ENCODE measurements at places on chromosomes 13 and 19.

- DNase-seq = no peak
Measured at GRCh38 chr13:113027095-113027494, 58.1 kb downstream of the MCF2L start.

- no peak for DNase-seq
Measured at GRCh38 chr19:44371815-44372480, 15.5 kb upstream of the ZNF112 start.

GRCh38 chr13:74696148-74696922, 562.1 kb upstream of the KLF12 start:
- DNase-seq = no peak

DNA sequence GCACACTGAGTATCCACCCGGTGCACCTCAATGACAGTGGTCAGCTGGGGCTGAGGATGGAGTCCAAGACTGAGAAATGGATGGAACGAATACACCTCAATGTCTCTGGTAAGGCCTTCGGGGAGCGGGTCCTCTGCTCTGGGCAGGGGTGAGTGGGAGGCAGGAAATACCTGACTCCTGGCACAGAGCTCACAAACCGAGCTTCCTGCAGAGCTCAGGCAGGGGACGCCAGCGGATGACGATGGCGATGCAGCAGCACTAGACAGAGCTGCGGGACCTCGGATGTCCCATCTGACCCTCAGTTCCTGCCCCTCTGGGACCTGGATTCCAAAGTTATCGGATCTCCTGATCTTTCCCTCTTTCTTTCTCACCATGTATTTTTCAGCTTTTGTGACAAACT, 3.8 kb downstream of the CD22 start:
- DNase-seq = no peak

- DNase-seq = no peak
Measured at GRCh38 chr13:106063591-106064313, 471.7 kb downstream of the EFNB2 start.

DNA sequence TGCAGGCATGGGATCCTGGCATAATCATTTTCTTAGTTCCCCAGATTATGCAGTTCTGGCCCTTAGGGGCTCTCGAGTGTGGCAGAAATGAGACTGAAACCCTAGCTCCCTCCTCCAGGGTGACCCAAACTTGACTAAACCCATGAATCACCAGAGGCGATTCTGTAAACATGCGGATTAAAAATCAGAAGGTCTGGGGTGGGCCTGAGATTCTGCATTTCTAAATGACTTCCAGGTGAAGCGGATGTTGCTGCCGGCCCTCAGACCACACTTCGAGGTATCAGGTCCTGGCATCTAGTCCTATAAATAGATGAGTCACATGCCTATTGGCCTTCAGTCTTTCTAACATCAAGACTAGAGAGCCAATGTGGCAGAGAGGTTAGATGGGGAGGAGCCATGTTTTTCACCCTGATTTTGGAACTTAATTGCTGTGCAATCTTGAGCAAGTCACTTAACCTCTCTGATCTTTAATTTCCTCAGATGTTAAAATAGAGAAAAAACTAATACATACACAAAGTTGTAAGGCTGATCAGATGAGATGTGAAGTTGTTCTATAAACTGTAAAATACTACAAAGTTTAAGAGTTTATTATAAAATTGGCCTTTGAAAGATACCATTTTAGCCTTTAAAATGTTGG, 431.2 kb downstream of the FOXO1 start:
- DNase-seq = no peak

DNA sequence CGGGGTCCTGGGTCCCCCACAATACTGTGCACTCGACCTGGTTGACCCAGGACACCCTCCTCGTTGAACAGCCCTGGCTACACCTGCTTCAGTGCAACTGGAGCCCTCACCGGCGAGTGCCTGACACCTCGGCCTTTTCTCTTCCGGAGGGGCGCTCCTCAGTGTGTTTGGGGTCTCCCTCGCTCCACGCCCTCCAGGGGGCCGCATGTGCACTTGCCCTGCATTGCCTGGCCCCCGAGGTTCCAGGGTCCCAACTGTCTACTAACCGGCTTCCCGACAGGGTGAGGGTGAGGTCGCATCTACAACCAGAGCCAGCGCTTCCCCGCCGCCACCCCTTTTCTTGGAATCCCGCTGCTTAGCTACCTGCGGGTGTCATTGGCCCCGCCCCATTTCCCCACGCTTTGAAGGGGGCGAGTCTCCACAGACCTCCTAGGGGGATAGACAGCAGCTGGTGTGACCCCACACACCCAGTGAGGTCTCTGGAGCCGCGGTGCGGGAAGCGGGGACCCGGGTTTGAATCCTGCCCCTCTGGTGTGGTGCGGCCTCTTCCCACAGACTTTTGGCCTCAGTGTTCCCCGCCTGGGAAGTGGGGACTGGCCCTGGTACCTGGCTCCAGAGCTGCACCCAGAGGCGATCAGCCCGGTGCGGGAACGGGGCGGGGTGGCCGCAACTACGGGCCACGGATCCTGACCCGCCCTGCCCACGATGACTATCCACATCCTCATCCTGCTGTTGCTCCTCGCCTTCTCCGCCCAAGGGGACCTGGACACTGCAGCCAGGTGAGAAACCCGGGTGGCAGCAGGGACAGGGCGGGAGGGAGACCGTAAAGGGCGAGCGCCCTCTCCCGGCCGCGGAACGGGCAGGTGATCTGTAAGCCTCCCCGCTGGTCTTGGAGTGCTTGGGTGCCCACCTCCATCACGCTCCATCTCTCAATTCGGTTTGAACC, at the start of gene ADM5:
Gene ADM5, plus strand, starts transcription at position 462 of the 946 bp plus-strand sequence. Its CDS starts 244 bp downstream, at position 706.
- DNase-seq = no peak

DNA sequence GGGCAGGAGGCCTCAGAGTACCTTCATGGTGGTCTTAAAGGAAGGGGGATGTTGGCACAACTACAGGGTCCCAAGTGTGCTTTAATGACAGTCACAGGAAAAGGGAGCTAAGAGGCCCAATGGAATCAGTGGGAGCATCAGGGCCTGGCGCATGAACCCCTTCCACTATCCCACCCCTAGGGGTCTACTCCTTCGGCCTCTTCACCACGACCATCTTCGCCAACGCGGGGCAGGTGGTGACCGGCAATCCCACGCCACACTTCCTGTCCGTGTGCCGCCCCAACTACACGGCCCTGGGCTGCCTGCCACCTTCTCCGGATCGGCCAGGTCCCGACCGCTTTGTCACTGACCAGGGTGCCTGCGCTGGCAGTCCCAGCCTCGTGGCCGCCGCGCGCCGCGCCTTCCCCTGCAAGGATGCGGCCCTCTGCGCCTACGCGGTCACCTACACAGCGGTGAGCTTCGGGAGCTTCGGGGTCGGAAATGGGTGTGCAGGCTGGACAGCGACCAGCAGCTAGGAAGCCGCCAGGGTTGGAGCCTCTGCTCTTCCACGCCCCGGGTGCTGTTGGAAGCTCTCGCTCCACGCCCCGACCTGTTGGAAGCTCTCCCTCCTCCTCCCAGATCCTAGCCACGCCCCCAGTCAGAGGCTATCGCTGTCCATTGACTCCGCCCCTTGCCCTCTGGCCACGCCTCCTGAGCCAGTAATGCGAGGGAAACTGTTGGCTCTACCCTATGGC, 6.0 kb downstream of the PLPPR2 start:
- DNase-seq = peak; percentile 44

DNA sequence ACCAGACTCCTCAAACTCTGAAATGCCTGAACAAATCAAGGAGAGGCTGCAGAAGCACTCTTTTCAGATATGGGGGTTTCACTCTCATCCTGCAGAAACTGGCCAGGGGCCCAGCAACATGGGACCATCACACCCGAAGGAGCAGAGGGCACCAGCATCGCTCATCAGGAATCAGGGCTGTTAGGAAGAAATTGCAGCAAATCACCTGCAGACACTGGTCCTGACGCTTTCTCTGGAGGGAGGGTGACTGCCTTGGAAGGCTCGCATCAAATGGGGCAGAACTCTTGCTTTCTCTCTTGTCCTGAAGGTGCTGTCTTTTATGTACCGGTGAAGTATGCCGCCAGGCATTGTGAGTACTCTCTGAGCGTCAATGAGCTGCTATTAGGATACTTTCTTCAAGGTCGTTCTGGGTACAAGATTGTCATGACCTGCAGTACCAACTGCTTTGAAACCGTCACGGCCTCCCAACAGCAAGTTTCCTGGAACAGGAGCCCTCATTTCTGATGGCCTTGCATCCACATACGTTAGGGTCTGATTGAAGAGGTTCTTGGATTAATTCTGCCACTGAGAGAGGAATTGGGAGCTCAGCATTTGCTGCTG, 155.7 kb upstream of the SOX1 start:
- DNase-seq = no peak

DNA sequence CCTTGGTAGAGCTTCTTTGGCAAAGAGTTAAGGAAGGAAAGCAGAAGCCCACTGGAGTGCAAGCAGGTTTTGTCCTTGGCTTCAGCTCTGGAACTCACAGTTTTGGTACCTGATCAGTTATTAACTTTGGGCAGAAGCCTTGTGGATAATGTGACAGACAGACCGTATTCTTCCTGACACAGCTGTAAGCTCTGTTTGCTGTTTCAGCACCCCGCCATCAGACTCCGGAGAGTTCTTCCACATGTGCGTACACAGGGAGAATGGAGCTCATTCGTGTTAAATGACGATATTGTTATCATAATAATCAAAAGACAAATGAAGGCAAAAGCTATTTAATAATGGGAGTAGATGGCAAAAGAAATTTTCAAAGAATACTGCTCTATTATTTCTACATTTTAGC, 155.1 kb upstream of the ARGLU1 start:
- DNase-seq = no peak

GRCh38 chr19:32977280-32977679, 5.2 kb downstream of the FAAP24 start:
- DNase-seq = no peak

- DNase-seq = no peak
Measured at GRCh38 chr13:98055623-98056022, 87.3 kb upstream of the FARP1 start.

- no peak for DNase-seq
Measured at GRCh38 chr13:88754141-88754540, 1083.0 kb downstream of the SLITRK5 start.

GRCh38 chr13:44030615-44031014, 150.9 kb downstream of the LACC1 start:
- DNase-seq = no peak

- no peak for DNase-seq
Measured at GRCh38 chr19:46732172-46732938, 13.5 kb upstream of the FKRP start.

DNA sequence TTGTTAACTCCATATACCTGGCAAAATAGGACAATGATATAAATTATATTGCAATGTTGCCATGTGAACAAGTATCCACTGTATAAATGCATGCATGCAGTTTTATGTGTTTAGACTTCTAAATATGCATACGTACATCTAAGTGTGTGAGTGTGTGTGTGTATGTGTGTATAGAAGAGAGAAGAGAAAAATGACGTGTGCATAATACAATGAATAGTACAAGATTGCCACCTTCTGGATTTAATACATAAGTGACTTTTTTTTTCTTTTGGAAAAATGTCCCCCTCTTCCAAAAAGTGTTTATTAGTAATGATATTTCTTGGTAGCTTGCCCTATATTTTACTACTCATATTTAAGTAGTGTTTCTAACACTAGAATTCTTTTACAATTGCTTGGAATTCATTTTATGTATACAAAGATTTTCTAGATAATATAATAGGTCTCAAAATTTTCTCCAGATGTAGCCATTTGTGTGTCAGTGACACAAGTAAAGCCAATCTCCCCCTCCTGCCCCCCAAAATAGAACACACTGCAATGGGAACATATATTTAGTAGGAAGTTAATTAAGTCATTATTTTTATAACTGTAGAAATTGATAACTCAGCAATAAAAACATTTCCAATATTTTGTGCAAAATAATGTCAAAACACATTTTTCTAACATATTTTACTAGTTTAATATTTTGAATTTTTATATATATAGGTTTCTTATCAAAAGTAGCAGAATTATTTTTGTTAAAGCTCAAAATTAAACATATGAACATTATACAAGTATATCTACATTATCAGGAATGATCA, 783.3 kb upstream of the ATXN8OS start:
- DNase-seq = peak; percentile 15

- no peak for DNase-seq
Measured at GRCh38 chr13:81498969-81499368, 1158.0 kb upstream of the SPRY2 start.

DNA sequence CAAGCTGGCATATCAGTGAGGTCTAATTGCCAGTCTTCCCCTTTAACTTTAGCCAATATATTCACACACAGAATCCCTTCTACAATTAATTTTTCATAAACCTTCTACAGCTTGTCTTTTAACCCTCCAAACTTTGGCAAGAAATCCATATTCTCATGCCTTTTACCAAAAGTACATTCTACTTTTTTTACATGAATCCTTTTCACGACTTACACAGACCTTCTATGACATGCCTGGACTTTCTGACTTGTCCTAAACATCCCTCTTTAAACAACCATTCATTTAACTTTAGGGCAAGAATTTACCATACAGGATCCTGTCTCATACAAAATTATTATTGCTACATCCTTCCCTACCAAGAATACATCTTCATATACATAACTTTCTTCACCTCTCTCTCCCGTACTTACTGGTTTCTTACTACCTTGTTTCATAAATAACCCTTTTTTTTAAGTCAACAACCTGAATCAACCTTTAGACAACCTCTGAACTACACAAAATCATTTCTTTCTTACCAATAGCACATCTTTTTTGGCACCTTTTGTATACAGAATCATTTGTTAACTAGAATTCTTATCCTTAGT, 23.5 kb downstream of the ZNF544 start:
- DNase-seq = peak; percentile 24

DNA sequence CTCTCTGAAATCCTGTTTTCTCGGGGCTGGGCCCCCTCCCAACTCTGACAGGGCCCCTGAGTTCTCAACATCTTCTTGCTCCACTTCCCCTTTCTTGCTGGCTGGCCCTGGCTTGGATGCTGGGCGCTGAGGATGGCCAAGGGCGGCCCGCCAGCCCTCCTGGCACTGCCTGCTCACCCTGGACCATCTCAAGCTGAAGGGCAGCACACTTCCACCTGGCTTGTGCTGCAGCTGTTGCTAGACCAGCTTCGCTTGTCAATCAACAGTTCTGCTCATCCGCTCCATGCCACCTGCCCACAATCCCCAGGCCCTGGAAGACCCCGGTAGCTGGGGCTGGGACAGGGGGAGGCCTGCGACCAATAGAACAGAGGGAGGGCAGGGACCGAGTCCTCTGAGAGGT, 6.9 kb upstream of the GMIP start:
- no peak for DNase-seq

- no peak for DNase-seq
Measured at GRCh38 chr13:21020176-21020575, 41.2 kb downstream of the LATS2 start.

- no peak for DNase-seq
Measured at GRCh38 chr13:101915755-101916107, 463.3 kb downstream of the ITGBL1 start.

DNA sequence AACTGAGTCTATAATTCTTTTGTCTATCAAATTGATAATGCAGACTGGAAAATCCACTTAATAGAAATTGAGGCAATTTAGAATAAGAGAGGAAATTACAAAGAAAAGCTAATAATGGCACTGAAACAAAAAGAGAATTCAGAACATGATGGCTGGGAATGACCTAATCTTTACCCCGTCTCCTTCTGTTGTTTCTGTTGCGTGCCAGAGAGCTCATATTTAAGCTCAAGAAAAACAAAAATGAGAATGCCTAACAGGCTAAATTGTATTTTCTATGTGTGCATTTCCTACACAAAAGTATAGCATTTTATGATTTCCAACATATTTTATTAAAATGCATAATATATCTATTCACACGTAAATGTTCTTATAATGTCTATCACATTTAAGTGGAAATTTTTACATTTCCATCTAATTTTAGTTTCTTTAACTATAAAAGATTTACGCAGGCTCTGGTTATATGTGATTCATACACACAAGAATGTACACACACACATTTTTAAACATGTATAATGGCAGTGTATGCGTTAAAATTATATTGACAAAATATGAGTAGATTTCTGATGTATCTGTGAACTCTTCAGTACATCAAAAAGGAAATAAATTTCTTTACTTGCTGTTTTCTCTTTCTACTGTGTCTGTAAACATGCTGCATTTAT, 432.3 kb downstream of the SLITRK6 start:
- no peak for DNase-seq

Measured in hematopoietic multipotent progenitor cell treated with erythropoietin and hydrocortisone succinate and interleukin-3 and kit ligand, for 8 days (in vitro differentiated cells).